ENCODE measurements at places on chromosomes 2 and 18.

DNA sequence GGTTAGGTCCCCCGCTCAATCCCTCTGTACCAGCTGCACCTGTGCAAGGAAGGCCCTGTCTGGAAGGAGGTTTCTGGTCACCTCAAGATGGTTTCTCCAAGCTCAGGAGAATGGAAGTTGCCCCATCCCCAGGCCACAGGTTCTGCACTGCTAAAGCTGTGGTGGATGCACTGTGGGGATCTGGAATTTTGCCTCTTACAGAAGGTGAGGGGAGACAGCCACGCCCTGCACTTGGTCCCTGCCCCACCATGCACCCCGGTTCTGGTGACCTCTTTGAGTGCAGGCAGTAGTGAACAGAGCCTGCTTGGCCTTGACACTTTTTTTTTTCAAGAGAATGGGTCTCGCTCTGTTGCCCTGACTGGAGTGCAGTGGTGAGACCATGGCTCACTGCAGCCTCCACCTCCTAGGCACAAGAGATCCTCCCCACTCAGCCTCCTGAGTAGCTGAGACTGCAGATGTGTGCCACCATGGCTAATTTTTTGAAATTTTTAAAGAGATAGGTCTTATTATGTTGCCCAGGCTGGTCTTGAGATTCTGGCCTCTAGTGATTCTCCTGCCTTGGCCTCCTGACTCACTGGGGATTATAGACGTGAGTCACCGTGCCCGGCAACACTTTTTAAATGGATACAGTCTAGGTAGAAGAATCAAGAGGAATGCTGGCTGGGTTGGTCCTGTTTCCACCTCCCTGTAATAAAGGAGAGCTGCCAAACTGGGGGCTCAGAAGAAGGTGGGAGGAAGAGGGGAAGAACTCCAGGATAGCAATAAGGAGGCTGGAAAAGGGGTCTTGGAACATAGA lies 5.8 kb upstream of the NT5DC4 start:
- no peak for DNase-seq

DNA sequence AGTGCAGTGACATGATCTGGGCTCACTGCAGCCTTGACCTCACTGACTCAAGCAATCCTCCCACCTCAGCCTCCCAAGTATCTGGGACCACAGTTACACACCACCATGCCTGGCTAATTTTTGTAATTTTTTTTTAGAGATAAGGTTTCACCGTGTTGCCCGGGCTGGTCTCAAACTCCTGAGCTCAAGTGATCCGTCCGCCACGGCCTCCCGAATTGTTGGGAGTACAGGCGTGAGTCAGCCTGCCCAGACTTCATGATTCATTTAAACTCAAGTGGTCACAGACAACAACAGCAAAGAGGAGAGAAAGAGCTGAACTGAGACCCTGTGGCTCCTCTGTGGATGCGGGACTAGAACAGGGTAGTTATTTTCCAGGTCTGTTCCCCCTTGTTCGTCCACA lies 83.0 kb downstream of the TSHZ1 start:
- DNase-seq = no peak

DNA sequence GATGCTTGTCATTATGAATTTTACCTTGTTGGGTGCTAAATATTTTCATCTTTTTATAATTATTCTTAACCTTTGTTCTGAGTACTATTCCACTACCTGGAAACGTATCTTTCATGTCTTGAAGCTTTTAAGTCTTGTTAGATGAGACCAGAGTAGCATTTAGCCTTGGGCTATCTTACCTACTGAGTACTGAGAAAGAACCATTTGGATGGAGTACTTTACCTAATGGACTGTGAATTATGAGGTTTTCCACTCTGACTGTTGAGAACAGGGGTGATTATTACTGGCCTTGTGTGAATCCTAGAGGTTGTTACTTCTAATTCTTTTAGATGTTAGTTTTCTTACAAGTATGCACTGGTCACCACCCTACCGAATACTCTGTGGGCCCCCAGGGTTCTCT lies 63.5 kb downstream of the CCDC102B start:
- no peak for DNase-seq

DNA sequence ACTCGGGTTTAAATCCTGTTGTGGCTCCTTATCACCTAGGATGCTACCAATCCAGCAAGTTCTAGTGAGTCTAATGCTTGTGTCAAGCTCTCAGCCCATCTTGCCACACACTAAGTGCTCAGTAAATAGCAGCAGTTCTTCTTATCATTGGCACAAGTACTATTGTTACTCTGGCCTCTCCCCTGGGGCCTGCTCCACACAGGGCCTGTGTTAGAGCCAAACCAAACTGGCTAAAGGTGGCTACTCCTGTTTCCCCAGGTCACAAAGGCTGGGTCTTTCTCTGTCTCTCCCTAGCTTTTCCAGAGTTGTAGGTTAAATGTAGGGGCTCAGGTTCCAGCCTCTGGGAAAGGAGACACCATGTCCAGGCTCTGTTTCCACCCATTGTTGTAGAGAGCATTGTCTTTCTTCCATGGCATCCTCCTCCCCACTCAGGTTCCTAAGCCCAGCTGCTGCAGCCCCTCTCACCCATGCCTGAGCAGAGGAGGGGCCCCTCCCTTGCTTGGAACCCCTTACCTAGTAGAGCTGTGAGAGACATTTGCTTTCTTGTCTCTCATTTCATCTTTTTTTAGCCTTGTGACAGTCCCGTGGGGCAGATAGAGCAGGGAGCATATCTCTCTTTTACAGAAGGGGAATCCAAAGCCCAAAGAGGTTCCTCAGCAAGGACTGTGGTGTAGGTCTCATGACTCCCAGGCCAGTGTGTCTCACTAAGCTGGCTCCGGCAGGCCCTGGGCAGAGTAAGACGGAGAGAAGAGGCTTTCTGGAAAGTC lies 56.4 kb upstream of the OTOF start:
- no peak for DNase-seq

DNA sequence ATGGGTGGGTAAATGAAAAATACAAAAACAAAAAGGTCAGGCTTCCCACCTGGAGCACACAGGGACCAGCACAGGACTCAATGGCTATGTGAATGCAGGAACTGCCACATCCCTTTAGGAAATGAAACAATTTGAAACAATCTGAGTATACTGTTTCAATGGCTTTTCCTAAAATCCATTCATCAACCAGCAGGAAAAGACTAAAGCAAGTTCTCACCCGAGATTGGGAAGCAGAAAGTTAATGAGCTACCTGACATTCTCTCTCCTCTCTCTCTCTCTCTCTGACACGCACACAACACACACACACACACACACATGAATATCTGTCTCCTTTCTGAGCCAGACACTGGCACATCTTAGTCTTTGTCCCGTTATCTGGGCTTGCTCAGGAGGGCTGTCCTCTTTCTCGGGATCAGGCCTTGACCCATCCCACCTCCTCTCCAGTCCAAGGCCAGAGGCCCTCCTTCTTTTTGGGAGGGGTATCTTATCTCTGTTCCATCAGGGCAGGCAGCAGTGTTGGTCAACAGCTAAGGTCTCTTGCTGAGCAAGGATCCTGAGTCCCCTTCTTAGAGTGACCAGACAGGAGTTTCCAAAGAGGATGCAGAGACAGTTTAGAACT lies 11.6 kb upstream of the LRRFIP1 start:
- no peak for DNase-seq

- no peak for DNase-seq
Observed at GRCh38 chr2:151518802-151519201, 109.1 kb downstream of the RIF1 start.

GRCh38 chr2:203105996-203106395 lies 91.3 kb downstream of the NBEAL1 start:
- DNase-seq = no peak

DNA sequence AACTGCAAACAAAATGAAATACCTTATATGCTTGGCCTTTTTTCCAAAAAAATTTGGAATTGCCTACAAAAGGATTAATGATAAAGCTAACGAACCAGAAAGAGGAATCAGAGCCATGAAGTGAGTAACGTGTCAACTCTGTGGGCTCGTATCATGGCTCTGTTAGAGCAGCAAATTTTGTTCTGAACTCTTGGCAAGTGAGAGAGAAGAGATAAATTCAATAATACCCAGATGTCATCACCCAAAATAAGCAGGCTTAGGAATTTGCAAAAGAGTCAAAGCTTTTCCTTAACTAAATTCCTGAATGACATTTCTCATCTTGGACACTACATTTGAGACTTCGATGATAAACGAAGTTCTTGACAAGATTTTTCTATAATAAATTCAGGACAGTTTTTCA lies 4.4 kb downstream of the TXNDC2 start:
- no peak for DNase-seq

DNA sequence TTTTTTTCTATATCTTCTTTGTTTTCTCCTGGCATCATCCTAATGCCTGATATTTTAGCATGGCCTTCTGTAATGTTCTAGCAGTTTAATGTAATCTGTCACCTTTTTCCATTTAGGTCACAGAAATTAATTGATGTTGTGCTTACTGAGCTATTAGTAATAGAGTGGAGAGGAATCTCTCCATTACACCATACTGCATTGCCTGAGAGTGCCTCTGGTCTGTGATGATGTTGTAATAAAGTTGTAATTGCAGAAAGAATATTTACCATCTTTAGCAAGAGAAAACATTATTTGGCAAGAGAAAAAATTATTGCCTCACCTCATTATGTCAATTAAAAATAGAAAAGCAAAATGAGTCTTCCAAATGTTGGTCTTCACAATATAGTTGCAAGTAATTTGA lies 213.2 kb downstream of the KCNJ3 start:
- DNase-seq = no peak

DNA sequence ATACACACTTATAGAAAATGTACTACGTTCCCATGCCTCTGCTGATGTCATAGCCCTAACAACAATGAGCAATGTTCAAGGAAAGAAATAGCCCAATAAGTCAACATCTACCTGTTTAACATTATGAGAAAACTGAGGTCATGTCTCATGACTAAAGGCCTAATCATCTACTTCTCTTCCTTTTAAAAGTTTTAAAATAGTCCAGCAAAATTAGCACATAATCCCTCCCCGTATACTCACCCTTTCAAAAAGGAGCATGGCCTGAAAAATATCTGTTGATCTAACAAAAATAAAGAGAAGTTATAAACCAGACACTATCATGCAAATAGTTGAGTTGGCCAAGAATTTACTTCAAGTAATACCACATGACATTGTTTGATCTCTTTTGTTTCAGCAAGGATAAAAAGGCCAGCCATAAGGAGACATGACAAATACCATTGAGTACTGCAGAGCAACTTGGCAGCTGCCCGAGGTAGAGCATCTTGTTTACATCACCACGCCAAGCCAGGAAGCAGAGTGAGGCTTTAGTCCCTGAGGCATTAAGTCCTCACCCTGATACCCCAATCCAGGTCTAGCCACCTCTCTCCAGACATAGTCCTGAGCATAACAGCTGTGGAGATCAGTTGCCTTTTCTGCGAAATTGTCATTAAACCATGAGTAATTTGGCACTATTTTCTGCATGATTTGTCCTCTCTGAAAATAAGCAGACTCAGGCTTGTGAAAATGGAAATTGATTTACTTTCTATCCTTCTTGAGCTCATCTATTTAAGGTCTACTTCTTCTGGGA lies 137.4 kb upstream of the ETAA1 start:
- DNase-seq = no peak

- no peak for DNase-seq
Observed at GRCh38 chr2:8176887-8177286, 505.0 kb upstream of the ID2 start.

DNA sequence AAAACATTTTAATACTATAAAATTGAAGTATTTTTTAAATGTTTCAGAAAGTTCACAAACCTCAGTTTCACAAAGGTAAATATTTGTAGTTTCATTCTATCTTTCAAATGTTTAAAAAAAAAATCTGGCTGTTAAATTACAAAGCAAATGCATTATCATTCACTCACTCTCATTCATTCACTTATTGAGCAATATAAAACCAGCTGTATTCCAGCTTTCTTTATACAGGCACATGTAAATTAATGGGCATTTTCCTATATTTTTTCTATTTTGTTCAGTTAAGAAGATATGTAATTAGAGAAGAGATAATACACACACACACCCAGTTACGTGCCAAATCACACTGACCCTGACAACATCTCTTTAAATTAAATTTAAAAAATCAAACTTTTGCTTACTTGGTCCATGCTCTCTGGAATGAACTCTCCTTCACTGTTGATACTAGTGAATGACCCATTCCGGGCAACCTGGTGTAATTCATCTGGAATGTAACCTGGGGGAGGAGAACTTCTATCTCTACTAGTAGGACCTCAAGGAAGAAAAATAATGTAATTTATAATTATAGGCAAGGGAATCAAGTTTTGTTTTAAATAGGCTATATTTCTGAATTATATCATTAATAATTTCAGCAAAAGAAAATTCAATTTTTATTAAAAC lies 32.5 kb upstream of the ERCC3 start:
- DNase-seq = no peak

DNA sequence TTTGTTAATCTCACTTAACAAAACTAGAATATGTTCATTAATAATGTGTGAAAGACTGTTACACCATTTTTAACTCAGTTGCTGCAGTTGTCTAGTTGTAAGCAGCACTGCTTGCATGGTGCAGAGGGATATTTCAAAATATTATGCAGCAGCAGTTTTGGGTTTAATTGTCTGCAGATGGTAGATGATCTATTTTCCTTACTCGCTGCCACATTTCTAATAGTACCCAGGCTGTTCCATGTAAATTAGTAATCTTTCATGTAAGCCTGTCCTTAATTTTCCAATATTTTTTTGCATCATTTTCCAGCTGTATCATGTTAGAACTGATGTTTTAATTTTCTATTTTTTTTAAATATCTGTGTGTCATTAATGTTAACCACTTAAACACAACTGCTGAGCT lies 488.1 kb upstream of the RAB12 start:
- DNase-seq = no peak

DNA sequence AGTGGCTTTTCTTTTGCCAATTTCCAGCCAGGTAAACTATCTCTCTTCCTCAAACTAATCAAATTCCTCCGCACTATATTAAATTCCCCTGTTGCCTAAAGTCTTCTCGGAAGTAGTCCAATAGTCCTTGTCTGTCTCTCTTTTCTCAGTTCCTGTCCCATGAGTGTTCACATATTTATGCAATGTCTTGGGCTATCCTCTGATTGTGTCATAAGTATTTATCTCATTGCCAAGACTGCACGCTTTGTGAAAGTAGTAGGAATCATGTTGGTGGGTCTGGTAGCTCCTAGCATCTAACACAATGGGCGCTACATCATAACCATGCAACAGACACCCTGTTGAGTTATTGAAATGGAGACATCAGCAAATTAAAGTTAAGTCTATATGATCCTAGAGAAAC lies 59.9 kb upstream of the POU3F3 start:
- DNase-seq = no peak

DNA sequence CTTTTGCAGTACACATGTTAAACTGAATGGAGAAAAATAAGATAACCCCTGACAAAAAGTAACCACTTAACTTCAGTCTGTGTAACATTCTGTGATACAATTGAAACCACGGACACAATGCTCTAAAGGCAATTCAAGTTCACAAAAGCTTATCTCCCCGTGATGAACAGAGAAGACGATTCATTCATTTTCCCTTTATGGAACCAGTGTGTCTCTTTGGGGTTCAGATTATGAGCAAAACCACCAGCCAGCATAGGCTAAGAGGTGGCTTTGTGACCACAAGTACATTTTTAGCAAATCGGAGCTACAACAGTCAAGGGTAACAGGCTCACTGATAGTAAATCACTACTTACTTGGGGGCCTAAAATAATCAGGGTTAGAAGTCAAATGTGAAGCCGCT lies 120.6 kb upstream of the SMAD7 start:
- no peak for DNase-seq
